BE2C (cell line): ENCODE measurements at places on chromosomes 2 and 18.

DNA sequence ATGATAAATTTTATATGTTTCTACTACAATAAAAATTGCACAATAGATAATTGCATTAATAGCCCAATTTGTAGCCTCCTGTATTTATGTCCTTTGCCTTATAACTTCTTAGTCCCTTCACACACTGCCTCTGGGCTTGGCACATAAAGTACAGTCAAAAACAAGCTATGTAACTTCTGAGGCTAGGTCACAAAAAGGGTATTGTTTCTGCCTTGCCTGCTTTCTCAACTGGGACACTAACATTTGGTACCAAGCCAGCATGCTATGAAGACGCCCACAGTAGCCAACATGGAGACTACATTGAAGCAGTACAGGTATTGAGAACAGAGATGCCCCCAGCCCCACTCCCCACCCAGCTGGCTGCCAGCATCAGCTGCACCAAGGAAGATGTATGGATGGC is 5.4 kb upstream of the SLC3A1 start:
- DNase-seq, result no peak

- no peak for DNase-seq
Observed at GRCh38 chr2:54909001-54909400, 141.2 kb downstream of the RTN4 start.

DNA sequence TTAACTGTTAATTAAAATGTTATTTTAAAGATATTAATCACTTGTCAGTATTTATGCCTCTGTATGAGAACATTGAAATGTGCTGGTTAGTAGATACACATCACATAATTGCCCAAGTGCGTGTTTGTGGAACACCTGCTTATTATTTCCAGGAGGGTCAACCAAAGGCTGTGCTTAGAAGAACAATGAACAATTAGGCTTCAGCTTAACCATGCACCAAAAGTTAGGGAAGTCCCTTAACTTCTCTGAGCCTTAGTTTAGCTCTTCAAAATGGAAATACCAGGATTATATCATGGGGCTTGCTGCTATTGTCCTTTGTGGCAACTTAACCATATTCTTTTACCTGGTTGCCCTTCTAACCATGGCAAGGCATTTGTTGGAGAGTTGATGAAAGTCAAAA is 43.0 kb upstream of the PLA2R1 start:
- no peak for DNase-seq

- DNase-seq, result no peak
Observed at GRCh38 chr2:166167449-166167848, 39.6 kb upstream of the SCN1A start.
